Right renal cortex interstitium (tissue), 3 donors: ENCODE measurements at places on chromosomes 7 and 10.

DNA sequence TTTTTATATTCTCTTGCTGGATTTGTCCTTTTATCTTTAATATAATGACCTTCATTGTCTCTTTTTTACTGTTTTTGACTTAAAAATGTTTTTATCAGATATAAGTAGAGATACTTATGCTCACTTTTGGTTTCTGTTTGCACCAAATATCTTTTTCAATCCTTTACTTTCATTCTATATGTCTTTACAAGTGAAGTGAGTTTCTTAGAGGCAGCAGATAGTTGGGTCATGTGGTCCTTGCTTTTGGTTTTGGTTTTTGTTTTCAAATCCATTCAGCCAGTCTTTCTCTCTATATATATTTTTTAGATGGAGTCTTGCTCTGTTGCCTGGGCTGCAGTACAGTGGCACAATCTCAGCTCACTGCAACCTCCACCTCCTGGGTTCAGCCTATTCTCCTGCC, 932.4 kb upstream of the LRRTM3 start:
- no peak for DNase-seq

DNA sequence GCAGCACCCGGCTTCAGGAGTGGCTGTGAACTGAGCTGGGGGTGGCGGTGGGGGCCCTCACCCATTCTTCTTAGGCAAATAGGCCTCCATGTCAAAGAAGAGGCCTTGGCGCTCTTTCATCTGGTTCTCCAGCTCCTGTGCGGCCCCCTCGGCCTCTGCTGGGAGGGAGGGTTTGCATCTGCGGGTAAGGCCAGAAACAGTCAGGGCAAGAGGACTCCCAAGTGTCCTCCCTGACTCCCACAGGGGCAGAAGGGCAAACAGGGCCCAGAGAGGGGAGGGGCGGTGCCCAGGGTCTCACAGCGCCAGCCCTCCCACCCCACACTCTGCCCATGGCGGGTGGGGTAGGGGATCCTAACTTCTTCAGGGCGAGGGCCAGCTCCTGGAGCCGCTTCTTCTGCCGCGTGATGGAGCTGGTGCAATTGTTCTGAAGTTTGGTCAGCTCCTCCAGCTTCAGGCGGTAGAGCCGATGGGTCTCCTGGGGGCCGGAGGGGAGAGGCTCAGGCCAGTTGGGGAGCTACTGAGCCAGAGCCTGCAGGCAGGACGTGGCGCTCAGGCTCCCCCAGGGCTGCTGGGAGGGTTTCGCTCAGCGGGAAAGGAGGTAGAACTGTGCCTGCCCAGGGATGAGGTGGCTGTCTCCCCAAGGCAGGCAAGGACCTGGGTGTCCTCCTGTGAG, 2.2 kb downstream of the TMEM120A start:
- DNase-seq: no peak

DNA sequence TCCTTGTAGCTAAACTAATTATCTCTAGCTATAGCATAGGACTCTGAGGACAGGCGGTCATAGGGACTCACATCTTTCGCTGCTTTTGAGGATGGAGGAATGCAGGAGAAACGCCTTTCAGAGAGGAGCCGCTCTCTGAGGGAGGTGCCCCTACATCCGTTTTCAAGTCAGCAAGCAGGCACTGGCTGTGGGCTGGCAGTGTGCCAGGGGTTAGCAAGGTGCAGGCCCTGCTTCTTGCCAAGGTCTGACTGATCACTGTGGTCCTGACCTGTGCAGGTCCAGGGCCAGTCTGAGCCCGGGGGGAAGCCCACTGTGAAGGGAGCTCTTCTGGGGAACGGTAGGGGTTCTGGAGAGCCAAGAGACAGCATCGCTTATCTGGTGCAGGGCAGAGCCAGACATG, 89.4 kb downstream of the SH3PXD2A start:
- DNase-seq: no peak

DNA sequence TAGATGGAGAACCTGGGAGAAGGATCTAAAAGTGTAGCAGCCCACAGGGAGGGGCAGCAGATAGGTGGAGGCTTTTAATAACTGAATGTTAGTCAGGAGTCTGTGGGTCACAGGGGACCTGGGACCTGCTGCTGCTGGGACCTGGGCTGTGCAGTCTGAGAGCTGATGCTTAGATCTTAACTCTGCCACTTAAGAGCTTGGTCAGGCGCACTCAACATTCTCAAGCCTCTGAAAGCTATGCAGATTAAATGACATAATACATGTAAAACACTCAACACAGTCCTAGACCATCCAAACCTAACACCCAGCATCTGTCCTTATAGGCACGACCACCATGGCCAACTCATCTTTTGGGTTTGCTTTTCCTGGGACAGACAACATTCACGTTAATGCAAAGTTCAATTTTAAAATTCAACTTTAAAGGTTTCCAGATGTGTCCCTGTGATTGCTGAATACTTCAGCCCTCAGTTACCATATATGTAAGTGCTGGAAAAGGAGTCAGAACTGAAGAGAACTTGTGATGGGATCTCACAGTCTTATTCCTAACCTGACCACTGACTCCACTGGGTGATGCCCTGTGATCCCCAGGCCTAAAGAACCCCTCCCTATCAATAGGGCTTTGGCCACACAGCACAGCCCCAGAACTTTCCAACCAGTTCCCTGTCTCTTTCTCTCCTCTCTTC, 321.0 kb downstream of the PLXNA4 start:
- no peak for DNase-seq

DNA sequence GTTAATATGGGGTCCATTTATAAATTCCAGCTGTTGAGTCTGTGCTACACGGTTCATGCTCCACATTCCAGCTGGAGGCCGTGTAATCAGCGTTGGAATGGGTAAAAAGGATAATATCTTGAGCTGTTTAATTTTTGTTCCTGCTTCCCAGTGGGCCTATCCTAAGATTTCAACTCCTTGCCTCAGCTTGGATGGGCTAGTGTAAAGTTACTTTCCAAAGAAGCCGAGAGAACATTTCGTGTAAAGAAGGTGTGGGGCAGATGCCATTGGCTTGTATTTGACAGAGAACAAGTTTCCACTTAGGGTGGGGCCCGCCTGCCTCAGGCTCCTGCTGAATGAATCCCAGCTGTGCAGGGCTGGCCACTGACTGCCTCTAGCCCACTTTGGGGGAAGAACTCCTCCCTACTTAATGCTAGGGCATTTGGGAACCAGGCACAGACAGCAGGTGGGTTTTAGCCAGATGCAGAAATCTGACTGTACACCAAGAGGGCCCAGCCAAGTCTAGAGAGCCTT, 125.9 kb upstream of the LYZL2 start:
- no peak for DNase-seq

DNA sequence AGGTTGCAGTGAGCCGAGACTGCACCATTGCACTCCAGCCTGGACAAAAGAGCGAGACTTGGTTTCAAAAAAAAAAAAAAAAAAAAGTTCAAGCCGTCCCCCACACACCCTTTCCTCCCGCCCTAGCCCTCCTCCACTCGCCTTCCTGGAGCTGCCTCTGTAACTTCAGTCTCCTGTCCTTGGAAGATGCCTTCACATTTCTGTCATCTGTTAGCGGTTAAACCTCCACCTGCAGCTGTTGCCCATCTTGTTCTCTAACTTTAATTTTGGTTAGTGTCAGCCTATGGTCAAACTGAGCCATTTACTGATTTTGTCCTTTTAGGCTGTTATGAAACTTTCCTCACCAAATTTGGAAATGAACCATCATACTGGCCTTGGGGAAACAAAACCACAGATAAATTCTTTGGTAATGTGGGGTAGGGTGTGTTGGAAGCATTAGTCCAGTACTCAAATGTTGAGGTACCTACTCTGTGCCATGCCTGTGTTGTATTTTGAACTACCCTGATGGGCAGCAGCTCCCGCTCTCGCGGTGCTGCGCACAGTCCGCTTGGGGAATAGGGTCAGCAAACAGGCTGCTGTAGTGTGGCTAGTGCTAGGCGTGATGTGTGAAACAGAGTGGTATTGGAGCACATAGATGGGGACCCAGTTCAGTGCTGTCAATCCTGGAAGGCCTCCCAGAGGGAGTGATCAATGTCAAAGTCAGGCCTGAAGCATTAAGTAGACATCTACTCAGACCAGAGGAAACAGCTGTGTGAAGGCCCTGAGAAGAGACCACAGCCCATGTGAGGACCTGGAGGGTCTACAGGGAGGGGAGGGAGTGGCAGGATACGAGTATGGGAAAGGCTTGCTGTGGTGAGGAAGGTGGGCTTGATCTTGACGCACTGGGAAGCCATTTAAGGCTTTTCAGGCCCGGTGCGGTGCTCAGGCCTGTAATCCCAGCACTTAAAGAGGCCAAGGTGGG, 26.9 kb downstream of the SFXN4 start:
- no peak for DNase-seq

DNA sequence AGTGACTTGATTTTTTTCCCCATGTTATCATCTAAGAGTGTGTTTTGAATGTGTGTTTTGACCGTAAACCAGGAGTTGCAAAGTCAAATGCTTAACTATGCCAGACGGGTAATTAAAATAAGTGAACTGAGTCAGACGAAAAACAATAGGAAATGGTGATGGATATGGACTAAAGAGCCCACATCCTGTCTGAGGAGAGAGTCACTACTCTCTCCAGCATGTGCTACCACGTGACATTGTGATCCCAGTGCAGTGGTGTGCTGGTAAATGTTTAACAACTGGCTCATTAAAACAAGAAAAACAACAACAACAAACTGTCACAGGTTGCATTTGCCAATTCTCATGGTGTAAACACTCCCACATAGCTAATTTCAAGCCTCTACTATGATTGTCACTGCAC, 164.3 kb downstream of the SUGCT start:
- no peak for DNase-seq

DNA sequence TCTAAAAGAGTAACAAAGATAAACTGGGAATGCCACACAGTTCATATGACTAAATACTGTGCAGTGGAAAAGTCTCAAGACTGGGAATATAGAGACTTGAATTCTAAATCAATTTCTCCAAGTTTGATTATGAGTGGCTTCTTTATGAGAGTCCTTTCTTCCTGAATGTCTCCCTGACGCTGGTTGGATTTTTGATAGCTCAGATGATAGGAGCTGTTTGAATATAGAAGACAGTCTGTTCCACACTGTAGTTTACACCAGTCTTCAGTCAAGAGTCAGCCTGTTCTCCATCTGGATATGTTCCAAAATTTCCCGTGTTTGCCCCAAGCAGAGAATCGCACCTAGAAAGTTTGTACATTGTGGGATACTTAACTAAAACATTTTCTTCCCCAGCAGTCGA, 173.7 kb downstream of the LRMDA start:
- DNase-seq: no peak

GRCh38 chr7:6271060-6271658, 1.3 kb downstream of the CYTH3 start:
- no peak for DNase-seq

DNA sequence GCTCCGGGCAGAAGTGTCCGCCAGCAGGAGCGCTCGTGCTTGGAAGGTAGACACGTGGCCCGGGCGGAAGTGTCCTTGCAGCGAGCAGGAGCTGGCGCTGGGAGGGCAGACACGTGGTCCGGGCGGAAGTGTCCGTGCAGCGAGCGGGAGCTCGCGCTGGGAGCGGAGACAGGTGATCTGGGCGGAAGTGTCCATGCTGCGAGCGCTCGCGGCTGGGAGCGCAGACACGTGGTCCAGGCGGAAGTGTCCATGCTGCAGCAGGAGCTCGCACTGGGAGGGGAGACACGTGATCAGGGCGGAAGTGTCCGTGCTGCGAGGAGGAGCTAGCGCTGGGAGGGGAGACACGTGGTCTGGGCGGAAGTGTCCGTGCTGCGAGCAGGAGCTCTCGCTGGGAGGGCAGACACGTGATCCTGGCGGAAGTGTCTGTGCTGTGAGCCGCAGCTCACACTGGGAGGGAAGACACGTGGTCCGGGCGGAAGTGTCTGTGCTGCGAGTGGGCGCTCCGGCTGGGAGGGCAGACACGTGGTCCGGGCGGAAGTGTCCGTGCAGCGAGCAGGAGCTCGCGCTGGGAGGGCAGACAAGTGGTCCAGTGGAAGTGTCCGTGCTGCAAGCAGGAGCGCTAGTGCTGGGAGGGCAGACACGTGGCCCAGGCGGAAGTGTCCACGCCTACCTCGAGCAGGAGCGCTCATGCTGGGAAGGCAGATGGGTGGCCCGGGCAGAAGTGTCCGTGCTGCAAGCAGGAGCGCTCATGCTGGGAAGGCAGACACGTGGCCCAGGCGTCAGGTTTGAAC, 41.1 kb upstream of the PRKAR1B start:
- no peak for DNase-seq

GRCh38 chr7:123845823-123846216, 851 bp downstream of the HYAL4 start:
- no peak for DNase-seq

GRCh38 chr10:34407324-34407805, 407.7 kb downstream of the PARD3 start:
- DNase-seq: no peak

DNA sequence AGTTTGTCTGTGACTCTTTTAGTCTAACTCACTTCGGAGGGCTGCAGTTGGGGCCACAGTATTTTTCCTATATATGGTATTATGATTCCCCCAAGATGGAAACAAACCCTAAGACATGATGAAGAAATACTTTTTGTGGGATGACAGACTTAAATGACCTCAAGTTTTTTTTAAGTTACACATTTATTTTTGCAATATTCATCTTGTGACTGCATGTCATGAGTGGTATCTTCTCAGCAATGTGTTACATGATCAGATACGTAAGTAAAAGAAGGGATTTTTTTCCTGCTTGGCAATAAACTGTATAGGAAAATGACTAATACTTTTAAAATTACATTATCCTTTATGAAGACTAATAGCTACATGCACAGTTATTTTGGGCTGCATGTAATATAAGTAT, 57.8 kb downstream of the OR13A1 start:
- no peak for DNase-seq

GRCh38 chr10:117374506-117375359, 507 bp downstream of the PDZD8 start:
- no peak for DNase-seq

DNA sequence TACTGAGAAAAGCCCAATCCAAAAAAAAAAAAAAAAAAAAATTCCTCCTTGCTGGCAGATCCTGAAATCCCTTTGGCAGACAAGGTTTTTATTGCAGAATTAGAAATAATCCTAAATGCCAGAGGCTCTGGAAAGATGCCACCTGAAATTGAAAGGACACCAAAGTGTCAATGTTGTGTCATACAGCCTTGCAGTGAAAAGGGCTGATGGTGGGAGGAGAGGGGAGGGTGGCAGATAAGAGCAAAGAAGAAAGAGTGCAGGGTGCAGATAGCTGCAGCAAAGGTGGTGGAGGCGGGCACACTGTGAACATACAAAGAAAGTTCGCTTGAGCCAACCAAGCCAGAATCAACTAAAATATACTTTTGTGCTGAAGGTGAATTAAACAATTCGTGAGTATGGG, 8.2 kb upstream of the OPTN start:
- no peak for DNase-seq

GRCh38 chr10:44068716-44069482, 316.0 kb downstream of the CXCL12 start:
- no peak for DNase-seq

DNA sequence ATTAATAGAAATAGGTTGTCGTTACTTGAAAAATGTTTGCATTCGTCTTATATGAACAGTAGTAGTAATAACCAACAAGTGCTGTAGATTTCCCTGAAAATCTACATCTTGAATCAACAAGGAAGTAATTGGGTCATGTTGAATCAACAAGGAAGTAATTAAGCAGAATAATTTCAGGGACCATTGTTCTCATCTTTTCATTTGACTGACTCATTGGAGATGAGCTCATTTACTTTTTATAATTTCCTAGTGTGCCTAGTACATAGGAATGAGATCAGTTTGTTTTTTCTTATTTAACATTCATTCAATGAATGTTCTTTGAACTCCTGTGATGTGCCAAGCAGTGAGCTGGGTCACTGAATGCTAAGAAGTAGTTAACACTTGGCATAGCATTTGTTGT, 8.2 kb downstream of the CLDN12 start:
- no peak for DNase-seq

- DNase-seq: no peak
Measured at GRCh38 chr10:74949034-74949832, 122.8 kb downstream of the KAT6B start.

- no peak for DNase-seq
Measured at GRCh38 chr10:79070606-79071395, 2.0 kb downstream of the ZMIZ1 start.
